Fibroblast of upper back skin (primary cell): ENCODE measurements at places on chromosomes 11 and 22.

- DNase-seq: peak; percentile 45
Observed at GRCh38 chr11:118996926-118997626, 862 bp upstream of the CENATAC start.

DNA sequence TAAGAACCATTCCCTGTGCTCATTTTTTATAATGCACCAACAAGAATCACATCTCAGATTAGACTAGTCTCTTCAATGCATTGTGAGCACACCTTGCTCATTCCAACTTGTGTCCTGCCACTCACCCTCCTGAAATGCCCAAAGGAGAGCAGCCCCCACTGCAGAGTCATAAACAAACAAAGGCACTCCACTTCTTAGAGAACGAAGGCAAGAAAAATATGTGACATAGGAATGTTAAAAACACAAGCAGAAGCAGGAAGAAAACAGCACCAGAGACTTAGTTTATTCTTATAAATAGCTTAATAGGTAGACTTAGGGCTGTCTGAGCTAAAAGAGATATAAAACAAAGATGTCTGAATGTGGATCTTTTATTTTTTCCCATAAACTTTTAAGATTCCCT lies 57.2 kb downstream of the GUCY1A2 start:
- DNase-seq: no peak

DNA sequence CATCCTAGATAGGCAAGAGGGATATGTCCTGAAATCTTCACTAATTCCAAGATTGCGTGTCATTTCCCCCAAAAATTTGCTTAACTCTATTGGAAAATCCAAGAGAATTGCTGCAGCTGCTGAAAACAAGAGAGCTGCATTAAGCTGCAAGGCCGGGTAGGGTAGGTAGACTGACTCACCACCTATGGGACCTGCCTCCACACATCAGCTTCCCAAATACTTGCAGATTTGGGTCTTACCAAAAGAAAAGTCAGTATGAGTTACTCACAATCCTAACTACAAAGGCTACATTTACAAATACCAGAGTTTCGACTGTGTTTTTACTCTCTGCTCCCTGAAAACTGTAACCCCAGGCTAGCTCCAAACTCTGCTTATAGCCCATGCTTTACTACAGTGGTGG lies 142.5 kb upstream of the TEAD1 start:
- DNase-seq: peak; percentile 78

DNA sequence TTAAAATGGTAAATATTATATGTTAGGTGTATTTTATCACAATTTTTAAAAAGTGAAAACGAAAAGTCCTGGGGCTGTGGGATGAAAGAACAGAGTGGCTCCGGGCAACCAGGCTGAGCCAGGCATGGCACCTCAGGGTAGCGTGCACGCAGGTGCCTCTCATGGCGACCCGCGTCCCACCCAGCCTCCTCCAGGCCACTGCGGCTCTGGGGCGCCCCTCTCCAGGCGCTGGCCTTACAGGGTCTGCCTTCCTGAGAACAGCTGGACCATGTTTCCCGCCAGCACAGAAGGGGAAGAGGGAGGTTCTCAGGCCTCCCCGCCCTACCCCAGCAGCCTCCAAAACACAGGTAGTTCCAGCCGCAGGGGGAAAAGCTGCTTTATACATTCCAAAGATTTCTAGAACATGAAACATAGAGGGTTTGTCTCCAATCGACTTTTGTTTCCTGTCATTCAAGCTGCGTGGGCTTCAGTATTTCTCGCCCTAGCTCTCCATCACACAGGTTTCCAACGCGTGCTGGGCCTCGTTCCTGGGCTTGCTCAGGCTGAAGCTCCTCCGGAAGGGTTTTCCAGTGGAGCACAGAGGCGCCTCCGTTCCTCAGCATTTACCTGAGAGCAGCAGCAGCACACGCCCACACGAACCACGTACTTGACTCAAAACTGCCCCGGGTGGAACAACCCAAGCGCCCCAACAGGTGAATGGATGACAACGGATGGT lies 10.5 kb downstream of the EHD1 start:
- no peak for DNase-seq

DNA sequence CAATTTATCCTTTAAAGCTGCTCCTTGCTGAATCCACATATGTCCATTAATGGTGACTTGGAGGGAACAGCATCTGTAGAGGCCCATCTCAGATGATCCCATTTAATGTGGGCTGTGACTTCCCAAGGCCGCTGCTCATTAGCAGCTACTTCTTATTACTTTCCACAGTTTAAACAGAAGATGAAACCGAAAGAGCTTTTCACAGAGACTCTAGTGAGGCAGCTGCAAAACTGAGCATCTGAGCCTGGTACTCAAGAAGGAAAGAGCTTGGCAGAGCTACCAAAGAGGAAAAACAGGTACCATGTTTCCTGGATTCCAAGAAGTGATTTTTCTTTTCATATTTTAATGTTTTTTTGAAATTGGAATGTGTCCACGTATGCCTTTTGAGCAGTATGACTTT lies 110.5 kb upstream of the NARS2 start:
- DNase-seq: no peak

GRCh38 chr11:78203184-78203583 lies 14.5 kb downstream of the USP35 start:
- no peak for DNase-seq

DNA sequence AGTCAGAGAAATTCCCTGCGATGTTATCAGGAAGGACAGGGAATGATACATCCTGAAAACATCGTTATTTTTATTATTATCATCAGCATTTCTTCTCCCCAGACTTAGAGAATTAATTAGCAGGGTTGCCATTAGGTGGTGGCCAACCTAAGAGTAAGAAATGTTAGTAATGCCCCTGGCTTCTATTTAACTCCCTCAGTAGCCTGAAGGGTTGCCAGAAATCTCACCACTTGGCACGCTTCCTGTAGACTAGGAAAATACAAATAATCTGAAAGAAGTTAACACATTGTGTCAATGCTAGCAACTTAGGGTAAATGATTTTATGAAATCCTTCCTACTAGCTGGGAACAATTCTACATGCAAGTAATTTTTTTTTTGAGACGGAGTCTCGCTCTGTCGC lies 45.5 kb downstream of the ENDOD1 start:
- no peak for DNase-seq

- peak; percentile 95 for DNase-seq
Observed at GRCh38 chr22:27456696-27457503, 344.7 kb downstream of the MN1 start.

GRCh38 chr11:115408036-115408921 lies 95.9 kb downstream of the CADM1 start:
- peak; percentile 68 for DNase-seq

GRCh38 chr22:19290400-19291217 lies 910 bp downstream of the CLTCL1 start:
- no peak for DNase-seq

DNA sequence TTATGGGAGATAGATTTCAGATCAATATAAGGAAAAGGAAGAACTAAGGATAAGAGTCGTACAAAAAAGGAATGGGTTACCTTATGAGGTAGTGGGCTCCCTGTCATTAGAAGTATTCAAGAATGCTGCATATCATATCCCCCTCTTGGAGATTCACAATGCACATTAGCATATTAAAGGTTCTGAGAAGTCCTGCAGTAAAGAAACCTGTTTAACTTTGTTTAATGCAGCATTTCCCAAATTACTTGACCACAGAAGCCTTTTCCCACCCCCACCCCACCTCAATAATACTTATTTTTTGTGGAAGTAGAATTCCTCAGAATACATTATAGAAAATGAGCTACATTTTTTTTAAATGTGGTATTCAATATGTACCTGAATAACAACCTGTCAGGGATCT lies 30.9 kb downstream of the PHF21A start:
- DNase-seq: no peak

GRCh38 chr11:12158909-12159308 lies 48.5 kb downstream of the MICAL2 start:
- DNase-seq: no peak

DNA sequence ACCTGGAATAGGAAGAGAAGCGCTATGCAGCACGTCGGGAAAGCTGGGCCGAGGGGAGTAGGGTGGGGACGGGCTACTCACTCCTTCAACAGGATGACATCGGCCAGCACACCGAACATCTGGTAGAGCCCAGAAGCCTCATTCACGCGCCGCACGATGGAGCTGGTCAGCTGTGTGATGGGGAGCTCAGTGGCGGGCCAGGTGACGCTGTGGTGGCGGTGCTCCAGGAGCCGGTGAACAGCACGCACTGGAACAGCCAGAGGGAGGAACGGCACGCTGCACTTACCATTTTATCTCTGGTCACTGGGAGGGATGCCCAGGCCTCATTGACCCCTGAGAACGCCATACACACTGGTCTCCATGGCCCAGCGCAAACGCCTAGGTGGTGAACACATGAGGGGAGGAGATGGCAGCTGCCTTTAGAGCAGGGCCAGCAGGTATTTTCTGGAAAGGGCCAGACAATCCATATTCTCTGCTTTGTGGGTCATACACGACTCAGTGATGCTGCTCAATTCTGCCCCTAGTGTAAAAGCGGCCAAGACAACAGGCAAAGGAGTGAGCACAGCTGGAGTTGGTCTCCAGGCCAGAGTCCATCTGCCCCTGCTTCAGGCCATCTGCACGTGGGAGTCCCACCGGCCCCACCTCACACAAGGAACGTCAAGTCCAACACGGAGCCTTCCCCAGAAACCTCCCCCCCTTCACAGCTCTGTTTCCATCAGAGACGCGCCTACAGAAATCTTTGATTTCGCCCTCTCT lies 8.8 kb downstream of the FOXRED2 start:
- DNase-seq: no peak

- DNase-seq: no peak
Observed at GRCh38 chr11:13602844-13603243, 65.6 kb upstream of the FAR1 start.

DNA sequence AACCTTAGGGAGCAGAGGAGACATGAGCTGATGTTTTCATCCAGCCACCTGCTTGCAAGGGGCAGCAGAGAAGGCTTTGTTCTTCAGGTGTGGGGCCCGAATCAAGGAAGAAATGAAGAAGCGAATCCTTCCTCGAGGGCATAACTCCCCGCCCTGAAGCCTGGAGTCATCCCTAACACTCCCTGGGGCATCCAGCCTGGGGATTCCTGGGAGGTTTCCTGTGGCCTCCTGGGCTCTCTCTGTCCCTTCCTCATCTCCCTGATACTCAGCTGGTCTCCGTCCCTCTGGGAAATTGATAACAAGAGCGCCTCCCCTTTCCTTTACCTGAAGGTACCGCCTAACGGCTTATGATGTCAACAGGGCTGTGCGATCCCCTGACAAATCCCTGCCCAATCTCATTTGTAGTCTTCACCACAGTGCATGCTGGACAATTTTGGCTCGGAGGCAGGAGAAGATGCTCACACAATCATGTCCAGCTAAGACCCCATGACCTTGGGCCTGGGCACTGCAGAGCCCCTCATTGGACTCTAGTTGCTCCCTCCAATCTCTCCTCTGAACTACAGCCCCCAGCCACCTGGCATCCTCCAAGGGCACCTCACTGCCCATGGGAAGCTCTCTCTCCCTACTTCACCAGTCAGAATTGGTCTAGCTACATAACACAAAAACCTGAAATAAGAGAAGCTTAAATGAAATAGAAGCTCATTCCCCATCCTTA lies 80.6 kb upstream of the RTL6 start:
- DNase-seq: no peak

GRCh38 chr11:113942256-113942655 lies 32.7 kb upstream of the HTR3A start:
- DNase-seq: no peak

- DNase-seq: no peak
Observed at GRCh38 chr11:94838027-94838731, 70.0 kb downstream of the AMOTL1 start.
